ENCODE measurements at places on chromosomes 6 and 20.

DNA sequence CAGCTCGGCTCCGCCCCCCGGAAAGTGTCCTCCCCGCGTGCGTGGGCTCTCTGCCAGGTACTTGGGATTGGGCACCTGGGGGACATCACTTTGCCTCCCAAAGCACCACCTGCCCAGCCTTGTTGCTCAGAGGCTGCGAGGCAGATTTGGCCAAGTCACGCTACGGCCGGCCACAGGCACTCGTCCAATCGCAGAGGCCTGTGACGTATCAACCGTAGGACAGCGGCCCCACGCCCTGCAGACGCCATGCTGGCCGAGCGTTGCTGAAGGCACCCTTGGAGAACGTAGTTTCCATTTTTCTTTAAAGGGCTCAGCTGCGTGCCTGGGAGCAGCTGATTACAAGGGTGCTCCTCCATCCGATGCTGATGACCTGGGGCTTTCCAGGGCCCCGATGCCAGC, 3.1 kb downstream of the NTSR1 start:
- DNase-seq: no peak

DNA sequence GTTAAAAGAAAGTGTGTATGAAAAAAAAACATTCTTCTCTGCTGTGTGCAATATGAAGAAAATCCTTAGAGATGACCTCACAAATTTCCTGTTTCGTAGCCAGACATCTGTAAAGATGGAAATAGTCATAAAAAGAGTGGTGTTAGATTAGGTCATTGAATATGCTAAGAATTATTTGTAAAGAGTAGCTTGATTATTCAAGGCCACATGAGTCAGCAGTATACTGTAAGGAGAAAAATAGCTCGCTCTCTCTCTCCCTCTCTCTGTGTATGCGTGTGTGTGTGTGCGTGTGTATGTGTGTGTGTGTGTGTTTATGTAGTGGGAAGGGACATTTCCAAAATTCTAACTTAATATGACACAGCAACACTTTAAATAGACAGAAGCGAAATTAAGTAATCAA, 78.8 kb downstream of the PTCHD4 start:
- DNase-seq: no peak

- DNase-seq: no peak
Measured at GRCh38 chr20:54203281-54203680, 4.6 kb upstream of the PFDN4 start.

- no peak for DNase-seq
Measured at GRCh38 chr6:156698239-156699016, 78.8 kb upstream of the ARID1B start.

- DNase-seq: no peak
Measured at GRCh38 chr20:60352017-60352416, 393.8 kb downstream of the CDH26 start.

- peak; percentile 41 for DNase-seq
Measured at GRCh38 chr20:32325706-32326503, 32.2 kb upstream of the ASXL1 start.

DNA sequence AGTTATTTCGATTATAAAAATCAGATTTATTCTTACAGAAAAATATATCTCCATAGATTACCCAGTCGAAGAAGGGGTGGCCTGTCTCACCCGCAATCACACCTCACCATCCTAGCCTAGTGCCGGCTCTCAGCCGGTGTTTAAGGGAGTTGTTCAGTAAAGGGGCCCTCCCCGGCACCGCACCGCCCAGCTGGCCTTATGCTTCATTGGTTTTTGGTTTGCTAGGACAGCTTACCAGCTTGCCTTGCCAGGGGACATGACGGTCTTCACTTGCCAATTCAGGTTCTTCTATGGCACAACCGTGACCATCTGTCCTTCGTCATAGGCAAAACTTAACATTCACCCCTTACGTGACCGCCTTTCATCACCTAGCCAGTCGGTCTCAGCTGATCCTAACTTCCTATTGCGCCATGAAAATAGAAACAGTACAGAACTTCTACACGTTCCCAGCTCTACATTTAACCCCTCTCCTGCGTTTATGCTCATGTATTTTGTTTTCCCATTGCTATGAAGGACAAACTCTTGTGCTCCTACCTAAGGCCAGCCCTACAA, 44.7 kb upstream of the SLC22A16 start:
- DNase-seq: no peak

DNA sequence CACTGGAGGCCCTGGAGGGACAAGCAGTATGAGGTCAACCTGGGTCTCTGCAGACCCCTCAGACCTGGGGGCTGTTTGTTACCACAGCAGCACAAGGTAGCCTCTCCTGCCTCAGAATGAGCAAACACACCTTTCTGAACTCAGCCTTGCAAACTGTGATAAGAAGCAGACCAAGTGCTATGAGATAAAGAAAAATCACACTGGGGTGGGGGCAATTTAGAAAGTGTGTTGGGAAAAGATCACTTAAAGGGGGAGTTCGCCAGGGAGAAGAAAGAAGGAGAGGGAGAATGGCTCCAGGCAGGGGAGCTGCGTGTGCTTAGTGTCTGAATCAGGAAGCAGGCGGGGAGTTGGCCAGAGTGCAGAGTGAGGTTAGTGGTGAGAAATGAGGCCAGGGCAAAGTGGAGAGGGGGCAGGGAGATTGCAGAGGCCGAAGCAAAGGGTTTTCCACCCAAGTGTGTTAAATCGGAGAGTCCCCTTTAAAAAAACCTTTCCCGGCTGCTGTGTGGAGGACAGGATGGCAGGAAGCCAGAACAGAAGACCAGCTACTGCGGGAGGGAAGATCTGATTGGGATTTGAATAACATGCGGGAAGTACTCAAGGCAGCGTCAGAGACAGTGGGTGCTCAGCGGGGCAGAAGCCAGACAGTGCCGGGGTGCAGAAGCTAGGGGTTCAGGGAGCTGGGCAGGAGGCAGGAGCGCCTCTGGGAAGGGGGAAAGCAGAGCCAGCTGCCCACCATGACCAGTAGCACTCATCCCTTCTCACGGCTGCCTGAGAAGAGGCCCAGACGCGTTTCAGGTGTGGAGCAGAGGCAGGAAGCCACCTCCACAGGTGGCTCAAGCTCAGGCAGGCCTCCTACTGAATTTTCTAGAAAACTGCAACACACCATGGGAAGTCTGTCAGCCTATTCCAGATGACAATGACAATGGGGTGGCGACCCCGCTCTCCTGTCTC, 9.0 kb downstream of the ADA start:
- peak; percentile 29 for DNase-seq

- no peak for DNase-seq
Measured at GRCh38 chr6:35036828-35037663, 104.1 kb downstream of the TCP11 start.

GRCh38 chr6:210104-210456, 82.2 kb upstream of the DUSP22 start:
- DNase-seq: no peak

GRCh38 chr20:62816031-62816883, 593 bp upstream of the COL9A3 start:
- no peak for DNase-seq

DNA sequence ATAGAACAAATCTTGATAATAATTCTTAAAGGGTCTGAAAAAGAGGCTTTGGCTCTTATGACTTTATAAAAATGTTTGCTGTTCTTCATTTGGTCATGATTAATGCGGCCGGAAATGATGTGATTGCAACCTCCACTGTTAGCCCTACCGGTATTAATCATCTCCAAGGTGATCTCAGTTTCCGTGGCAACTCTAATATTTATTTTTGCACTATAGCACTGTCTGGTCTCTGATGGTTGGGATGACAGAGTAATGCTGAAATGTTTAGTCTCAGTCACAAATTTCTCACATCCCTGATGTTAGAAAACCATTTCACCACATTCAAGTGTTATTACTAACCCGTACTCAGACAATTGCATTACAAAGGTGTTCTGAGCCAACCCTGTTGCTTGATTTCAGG, 87.4 kb downstream of the TMEM200A start:
- no peak for DNase-seq

DNA sequence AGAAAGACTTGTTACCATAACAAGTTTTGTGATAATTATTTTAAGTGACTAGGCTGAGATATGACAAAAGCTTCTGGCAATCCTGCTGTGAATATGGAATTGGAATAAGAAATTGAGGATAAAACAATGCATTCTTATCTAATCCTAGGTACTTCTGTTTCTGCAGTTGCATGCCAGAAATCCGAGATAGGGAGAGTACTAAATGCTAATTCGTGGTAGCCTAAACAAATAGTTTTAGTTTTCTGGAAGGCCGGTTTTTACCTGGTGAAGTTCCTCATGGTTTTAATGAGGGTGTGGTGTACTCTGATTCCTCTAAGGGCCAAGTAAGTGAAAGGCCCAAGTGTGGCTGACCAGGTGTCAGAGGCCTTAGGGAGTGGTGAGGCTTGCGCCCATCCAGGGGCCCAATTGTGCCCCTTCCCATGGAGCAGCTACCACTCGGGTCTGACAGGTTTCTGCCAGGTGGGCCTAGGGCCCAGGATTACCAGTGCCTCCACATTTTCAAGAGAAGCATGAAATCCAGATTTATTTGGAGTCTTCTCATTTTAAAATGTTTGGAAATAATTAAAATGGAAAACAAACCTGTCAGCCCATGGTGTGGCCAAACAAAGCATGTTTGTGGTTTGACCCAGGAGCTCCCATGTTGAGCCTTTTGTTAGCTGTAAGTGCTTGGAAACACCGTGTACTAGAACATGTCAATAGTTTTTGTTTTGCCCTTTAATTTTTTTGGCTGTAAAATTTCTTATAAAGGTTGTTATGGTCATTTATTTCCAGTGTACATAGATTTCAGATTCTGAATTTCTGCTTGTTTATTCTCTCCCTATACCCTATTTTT, 6.6 kb downstream of the PLCB4 start:
- no peak for DNase-seq

DNA sequence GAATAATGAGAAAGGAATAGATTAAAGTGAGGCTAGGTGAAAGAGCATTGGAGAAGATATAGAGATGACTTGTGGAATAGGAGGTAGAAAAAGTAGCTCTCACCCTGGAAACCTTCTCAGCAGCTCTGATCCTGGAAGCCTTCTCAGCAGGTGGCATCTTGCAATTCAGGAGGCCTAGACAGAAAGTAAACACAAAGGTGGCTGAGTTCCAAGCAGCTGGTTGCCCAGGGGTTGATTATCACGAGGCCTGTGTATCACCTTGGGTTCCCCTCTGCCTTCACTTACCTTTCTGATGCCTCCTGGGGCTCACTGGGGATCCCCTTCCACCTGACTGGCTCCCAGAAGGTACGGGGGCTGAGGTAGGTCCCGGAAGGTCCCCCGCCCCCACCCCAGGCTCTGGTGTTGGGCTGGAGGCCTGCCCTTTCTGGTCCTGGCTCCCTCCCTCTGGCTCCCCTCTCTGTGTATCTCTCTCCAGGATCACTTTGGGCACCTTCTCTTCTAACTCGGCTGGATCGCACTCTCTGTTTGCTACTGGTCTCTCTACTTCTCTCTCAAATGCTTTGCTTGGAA, 9.7 kb downstream of the MDC1 start:
- DNase-seq: no peak

GRCh38 chr6:16206595-16207037, 31.8 kb upstream of the GMPR start:
- DNase-seq: peak; percentile 83

DNA sequence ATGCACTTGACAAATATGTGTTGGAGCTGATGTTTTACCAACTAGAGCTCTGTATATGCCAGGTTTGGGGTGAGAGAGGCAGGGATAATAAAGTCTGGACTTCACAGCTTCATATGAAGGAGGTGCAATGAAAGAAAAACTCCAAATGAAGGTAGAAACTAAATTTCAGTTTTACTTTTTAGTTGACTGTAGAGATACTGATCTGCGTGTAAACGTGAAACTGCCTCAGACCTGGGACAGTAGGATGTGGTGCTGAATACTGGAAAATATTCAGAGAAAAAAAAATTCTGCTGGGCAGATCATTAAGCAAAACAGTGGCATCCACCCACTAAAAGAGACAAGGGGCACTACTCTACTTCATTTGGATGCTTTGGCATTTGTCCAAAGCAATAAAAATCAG, 94.5 kb downstream of the BACH2 start:
- DNase-seq: no peak

GRCh38 chr6:41273714-41274113, 12.8 kb downstream of the TREM1 start:
- no peak for DNase-seq

- DNase-seq: no peak
Measured at GRCh38 chr20:5264807-5265661, 51.7 kb downstream of the PROKR2 start.

DNA sequence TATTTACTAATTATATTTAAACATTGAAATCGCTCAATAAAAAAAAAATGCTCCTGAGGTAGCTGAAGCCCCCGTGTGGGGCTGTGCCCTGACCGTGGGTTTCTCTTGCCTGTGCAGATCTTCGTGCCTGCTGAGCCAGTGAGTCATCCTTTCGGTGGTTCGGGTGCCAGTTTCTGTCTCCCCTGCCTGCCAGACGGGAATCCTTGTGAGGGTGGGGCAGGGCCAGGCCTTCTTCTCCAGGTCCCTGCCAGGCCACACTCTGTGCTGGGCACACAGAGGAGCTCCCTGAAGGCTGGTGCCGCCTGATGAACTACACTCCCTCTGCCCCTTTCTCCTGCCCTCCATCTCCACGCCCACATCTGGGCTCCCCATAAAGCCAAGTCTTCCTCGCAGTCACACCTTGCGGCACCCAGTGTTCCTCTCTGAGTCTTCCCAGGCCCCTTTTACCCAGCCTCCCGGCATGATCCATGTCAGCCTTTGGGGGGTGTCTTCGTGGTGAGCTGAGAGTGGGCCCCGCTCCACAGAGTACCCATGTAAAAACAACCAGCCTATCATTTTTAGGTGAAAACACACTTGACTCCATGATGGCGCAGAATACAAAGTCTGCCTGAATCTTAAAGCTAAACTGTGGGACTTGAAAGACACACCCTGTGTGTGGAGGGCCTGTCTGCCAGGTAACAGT, 19.3 kb downstream of the FGD2 start:
- no peak for DNase-seq

DNA sequence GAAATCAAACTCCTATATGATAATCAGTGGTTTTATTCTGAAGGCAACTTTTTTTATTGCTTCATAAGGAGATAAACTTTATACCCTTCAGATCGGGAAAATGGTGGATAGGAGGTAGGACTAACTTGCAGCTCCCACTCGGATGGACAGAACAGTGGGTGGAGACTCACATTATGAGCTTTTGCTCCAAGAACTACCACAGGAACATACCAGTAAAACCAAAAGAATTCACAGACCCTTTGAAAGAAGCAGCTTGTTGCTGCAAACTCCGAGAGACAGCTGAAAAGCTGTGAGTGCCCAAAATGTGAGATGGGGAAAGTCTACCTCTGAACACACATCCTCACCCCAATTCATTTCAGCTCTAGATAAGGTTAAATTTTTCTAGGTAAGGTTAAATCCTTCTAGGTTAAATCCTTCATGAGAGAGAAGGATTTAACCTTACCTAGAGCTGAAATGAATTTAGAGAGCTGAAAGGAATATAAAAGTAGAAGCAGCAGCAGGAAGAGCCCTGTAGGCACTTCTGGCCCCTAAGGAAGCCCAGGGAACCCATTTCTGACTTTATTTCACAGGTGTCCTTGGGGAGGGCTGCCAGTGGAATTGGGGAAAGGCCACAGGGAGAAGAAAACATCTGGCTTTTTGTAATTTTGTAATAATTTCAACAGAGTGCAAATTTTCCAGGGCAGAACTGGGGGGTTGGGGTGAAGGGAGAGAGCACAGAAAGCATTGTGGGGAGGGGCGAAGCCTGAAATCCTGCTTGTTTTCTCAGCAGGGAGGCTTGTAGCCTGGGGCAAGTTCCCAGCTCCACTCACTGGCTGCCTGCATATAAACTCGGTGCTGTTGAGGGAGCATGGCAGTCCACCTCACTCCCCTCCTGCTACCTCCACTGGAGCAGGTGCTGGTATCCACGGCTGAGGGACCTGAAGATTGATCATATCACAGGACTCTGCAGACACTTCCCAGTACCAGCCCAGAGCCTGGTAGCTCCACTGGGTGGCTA, 65.9 kb upstream of the HCRTR2 start:
- DNase-seq: no peak

Measured in erythroblast (primary cell).